Myocyte (in vitro differentiated cells): ENCODE measurements at places on chromosomes 5 and 9. TPM values are rescaled to one million over a fixed set of nuclear protein-coding genes. Genes with fewer than 3 reads are reported as not detected.

DNA sequence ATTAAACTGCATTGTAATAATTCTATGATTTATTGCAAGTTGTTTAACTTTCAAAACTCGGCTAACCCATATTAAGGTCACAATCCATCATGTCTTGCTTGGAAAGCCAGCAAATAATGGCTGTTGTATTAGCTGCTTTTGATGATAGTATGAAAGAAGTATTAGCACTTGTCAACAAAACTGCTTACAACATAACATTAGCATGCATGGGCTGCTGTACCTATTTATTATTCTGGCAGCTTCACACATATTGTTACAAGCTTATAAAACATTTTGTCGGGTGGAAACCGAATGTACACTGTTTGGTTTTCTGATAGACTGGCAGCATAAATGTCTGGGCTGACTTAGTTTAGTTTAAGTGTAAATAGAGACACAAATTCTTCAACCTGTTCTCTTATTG is 378.3 kb downstream of the KIAA0825 start:
- DNase-seq = no peak

GRCh38 chr5:107636555-107636954 is 34.2 kb downstream of the EFNA5 start:
- DNase-seq = no peak

DNA sequence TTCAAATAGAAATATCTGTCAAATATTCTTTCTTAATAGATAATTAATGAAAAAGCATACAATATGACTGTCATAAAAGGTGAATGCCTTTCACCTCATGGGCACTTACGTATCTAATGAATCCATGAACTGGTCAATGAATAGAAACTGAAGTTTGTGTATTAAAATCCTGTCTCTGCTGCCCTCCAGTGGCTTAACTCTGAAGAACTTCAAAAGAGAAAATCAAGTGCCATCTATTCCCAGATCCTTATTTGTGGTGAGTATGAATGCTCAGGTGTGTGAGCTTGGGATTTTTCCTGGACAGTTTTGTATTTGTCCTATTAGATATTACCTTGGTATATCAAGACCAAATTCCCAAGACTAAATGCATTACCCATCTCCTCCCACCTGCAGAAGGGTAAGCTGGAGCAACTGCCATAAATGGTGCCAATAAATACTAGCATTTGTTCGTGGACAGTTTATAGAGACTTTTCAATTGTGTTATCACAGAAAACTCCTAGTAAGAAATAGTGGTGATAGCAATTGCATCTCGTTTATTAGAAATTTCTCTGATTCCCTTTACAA is 44.0 kb upstream of the SVEP1 start:
- peak; percentile 72 for DNase-seq

GRCh38 chr9:83185488-83186154 is 122.7 kb upstream of the RASEF start:
- DNase-seq = no peak

- no peak for DNase-seq
Observed at GRCh38 chr5:66149950-66150349, 5.8 kb downstream of the SREK1 start.

Gene TRPM6
- not detected in 2 replicates for total RNA-seq

Gene MYMK
- total RNA-seq = 441 and 664 TPM in 2 replicates

Gene ATG12
- total RNA-seq = 65.5 and 66.7 TPM in 2 replicates

Gene RBM18
- 25.2 and 26.5 TPM in 2 replicates for total RNA-seq

DNA sequence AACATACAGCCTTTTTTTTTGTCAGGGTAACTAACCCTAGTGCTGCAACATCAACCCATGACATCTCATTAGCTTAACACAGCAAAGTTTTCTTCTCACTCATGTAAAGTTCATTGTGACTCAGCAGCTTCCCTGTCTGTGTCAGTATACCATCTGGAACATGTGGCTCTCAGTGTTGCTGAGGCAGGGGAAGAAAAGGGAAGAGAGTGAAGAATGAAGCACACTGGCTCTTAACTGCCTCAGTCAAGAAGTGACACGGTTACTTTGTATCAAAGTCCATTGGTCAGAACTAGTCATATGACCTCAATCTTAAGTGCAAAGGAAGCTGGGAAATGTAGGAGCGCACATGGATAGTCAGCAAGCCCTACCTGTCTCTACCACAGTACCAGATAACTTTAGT is 185.0 kb upstream of the ELL2 start:
- peak; percentile 60 for DNase-seq

- peak; percentile 17 for DNase-seq
Observed at GRCh38 chr9:17402309-17402708, 176.6 kb upstream of the SH3GL2 start.

Gene SLC34A1
- not detected in 2 replicates for total RNA-seq

DNA sequence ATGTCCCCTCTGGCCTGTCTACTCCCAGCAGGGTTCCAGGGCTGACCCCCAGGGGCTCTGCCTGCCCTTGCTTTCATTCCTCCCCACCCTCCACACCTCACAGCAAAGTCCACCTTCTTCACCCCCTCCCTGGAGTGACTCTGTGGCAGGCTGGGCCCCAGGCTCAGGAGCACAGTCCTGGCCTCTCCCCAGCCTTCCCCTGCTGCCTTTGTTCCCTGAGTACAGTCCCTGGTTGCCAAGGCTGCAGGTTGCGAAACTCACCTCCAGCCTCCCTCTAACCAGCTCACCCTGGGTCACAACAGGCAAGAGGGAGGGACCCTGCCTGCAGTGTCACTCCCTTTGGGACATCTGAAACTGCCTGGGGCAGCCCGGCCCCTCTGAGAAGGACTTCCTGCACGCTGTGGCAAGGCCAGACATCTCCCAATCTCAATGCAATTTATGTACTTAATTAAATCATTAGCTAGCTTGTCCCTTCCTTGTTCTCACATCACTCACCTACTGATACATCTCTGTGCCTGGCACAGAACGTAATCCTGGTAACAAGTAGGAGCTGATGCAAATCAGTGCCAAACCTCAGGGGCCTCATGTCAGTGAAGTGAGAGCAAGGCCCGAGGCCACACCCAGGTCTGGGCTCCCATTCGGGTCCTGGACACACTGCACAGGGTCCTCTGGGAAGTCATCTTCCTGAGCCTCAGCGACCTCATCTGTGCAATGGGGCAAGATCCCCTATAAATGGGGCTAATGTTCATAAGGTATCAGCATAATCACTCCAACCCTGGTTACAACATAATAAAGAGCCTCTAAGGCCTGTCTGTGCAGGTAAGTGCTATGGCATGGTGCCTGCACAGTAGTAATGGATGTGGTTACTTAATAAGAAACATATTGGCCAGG is 27.3 kb upstream of the TRIM14 start:
- DNase-seq = no peak

GRCh38 chr9:14780251-14780650 is 57.7 kb upstream of the CER1 start:
- DNase-seq = peak; percentile 84

Gene IRX1
- total RNA-seq = not detected in 2 replicates

Gene TNC
- total RNA-seq = 2.0 and 6.0 TPM in 2 replicates

DNA sequence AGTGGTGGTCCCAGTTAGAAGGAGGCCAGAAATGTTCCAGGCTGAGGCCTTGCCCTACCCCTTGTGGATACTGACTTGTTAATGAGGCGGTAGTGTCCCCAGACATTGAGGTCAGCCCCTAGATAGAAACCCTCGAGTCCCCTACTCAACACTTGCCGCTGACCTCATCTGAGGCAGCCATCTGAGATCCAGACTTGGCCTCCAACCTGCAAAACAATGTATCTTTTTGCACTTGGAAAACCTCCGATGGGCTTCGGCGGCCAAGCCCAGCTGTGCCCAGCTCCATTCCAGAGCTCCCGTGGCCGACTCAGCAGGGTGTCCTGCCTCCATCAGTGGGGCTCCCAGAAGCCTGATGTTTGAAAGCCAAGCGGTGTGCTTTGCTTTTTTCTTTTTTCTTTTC is 122.1 kb downstream of the WNK2 start:
- no peak for DNase-seq
